Activated CD4-positive, CD25-positive, alpha-beta regulatory T cell (primary cell): ENCODE measurements at places on chromosomes 5 and 9.

- no peak for DNase-seq
Observed at GRCh38 chr5:129460936-129461710, 1.0 kb downstream of the ADAMTS19 start.

DNA sequence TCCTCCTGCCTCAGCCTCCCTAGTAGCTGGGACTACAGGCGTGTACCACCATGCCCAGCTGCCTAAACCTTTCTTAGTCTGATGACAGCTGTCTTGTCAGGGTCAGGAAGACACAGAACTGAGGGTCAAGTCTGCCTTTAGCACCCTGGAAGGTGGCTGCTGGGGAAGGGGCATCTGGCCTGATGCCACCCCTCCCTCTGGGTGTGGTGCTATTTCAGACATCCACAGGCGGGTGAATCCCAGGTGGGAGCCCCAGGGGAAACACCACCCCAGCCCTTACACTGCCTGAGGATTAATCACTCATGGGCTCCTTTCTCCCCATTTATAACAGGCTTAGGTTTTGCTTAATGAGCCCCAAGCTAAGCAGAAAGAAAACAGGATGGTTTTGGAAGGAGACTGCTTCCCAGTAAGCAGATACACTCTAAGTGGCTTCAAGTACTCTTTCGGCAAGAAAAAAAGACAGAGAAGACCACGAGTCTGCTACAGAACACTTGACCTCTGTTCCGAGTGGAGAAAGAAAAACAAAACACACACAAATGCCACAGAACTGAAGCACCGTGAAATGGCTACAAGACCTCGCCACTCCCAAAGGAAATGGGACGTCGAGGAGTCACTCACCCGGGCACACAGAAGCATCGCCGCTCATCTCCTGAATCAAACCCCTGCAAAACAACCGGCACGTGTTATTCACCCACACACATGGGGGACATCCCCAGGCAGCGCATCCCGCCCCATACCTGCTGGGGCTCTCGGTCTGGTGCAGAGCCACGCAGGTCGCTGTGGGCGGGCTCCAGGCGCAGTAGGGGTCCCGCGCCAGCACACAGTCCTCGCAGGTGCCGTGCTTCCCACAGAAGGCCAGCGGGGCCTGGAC lies 62.4 kb downstream of the SECISBP2 start:
- DNase-seq: no peak

DNA sequence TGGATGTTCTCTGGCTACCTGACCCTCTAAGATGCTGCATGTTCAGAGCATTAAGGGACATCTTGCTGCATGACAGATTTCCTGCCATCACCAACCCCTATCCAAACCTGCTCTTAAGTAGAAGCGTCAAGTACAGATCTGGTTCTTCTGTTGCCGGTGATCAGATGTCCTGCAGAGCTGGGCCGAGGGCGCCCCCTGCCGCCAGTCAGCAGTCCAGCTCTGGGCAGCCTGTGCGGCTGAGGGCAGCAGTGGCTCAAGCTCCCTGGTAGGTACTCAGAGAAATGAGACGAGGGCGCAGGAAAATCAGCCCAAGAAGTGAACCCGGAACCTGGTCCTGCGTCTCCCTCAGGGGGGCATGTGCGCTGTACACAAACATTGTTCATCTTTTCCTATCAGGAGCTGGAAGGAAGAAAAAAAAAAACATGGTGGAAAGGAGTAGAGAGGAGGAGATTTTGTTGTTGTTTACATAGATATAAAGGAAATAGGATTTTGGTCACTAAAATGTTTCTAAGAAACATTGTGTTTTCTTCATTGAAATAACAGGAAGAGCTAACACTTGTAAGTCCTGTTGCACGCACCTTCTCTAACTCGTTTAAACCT lies 95.8 kb downstream of the CFAP90 start:
- no peak for DNase-seq

GRCh38 chr9:130770679-130771442 lies 64.2 kb upstream of the ABL1 start:
- no peak for DNase-seq

DNA sequence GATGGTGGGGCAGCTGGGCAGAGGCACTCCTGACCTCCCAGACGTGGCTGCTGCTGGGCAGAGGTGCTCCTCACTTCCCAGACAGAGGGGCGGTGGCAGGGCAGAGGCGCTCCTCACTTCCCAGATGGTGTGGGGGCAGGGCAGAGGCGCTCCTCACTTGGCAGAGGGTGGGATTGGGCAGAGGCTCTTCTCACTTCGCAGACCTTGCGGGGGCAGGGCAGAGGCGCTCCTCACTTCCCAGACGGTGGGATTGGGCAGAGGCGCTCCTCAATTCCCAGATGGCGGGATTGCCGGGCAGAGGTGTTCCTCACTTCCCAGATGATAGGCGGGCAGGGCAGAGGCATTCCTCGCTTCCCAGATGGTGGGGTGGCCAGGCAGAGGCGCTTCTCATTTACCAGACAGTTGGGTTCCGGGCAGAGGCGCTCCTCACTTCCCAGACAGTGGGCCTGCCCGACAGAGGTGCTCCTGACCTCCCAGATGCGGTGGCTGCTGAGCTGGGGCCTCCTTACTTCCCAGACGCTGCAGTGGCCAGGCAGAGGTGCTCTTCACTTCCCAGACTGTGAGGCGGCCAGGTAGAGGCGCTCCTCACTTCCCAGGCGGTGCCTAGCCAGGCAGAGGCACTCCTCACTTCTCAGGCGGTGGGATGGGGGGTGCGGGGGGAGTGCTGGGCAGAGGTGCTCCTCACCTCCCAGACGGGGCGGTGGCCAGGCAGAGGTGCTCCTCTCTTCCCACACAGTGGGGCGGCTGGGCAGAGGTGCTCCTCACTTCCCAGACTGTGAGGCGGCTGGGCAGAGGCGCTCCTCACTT lies 25.3 kb upstream of the SPATA31E1 start:
- DNase-seq: no peak

GRCh38 chr5:9851458-9851857 lies 221.3 kb upstream of the TAS2R1 start:
- no peak for DNase-seq

DNA sequence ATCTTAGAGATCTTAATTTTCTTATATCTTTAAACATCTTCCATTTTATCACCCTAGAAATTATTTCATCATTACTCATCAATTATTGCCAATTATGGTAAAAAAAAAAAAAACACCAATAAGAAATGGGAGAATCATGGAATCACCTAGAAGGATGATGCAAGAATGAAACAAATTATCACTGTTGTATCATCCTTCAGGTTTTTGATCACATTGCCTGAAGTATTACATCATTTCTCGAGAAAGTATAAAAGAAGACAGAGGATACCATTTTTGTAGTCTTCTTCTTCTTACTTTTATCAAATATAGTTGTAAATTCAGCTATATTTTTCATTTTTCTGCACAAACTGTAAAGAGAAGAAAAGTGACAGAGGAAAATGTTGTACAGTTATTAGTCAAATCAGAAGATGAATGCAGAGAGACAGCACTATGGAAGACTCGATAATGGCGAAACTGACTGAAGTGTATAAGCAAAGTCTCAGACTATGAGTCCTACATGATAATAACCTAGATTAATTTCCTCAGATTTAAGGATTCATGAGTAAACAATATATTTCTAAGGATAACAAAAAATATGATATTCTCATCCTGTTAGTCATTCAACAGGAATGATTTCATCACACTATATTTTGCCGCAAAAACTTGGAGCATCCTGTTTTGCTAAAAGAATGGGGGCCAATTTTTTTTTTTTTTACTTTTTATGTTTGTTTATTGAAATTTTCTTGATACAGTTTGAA lies 5.9 kb upstream of the STC2 start:
- no peak for DNase-seq

DNA sequence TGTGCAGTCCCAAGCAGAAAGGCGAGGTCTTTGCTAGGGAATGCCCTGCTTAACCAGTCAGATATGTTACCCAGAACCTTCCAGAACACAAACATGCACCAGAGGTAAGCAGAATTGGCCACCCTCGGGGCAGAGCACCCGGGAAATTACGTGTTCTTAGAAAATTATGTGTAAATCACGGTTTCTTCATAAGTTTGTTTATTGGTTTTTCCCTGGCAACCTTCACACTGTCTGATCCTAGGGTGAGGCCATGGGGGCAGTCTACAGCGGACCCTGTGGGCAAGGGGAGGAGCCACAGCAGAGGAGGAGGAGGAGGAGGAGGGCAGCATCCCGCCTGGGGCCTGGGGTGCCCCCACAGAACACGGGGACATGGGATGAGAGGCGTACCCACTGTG lies 31.4 kb downstream of the RXRA start:
- no peak for DNase-seq
